ENCODE measurements at places on chromosomes 1 and 21. TPM values are rescaled to one million over a fixed set of nuclear protein-coding genes. Genes with fewer than 3 reads are reported as not detected.
A peak's percentile ranks its signal among the peaks of the same experiment; 100 is the strongest.

Gene PPM1J
- total RNA-seq = 1.0 TPM

DNA sequence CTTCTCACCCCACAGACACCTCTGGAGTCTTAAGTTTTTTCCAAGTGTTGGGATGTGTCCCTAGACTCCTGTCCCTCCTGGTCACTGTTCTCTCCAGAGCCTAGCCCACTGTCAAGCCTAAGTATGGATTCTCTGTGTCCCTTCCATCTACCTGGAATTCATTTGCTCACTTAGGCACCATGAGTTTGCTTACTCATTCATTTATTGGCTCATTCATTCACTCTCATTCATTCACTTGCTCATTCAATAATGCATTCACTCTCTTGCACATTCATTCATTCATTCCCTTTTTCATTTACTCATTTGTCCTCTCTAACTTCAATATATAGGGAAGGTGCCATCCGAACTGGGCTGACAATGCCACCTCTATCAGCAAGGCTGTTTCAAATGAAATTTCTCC lies 1.6 kb downstream of the S100A16 start:
- no peak for DNase-seq

- peak; percentile 43 for DNase-seq
These were observed 361.5 kb upstream of the ZP4 start for GRCh38 chr1:238252033-238252802.

- no peak for DNase-seq
These were observed 10.6 kb downstream of the CEP170 start for GRCh38 chr1:243244432-243244841.
